Mesenteric fat pad (tissue), 1 donor: ENCODE measurements at places on chromosomes 11 and 22.
A peak's percentile ranks its signal among the peaks of the same experiment; 100 is the strongest.

GRCh38 chr11:66008468-66009101 is 3.2 kb upstream of the CST6 start:
- DNase-seq: no peak

GRCh38 chr22:50525858-50526107 is 385 bp upstream of the SCO2 start:
- DNase-seq: no peak

DNA sequence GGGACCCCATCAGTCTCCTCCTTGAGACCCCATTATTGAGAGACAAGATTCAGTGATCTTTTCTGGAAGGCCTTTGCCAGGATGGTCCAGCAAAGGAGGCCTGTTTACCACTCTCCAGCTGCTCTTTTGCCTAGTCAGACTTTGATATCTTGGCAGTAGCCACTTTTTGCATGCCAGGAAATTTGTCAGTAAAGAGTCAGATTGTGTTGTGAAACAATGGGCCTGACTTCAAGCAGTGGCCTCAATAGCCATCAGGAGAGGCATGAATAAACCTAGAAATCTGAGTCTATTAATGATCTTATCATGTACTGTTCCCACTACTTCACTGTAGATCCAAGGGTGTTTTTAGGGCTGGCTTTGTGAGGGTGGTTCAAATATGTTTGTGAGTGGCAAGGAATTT is 479.4 kb downstream of the JRKL start:
- DNase-seq: no peak

DNA sequence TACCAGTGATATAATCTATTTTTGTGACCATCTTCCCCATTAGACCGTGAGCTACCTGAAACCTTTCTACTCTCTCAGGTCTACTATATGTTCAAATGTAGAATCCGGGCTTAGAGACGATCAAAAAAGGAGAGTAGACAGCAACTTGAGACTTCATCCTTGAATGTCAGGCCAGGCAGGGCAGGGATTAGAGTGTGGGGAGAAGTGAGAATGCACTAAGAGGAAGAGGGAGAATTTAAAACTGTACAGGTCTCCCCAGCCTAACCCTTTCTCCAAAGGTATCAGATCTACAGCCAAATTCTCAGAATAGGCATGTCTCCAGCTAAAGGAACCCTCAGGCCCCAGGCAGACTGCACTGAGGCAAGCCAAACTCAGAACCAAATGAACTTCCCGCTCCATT is 935 bp downstream of the LAMTOR1 start:
- DNase-seq: no peak

DNA sequence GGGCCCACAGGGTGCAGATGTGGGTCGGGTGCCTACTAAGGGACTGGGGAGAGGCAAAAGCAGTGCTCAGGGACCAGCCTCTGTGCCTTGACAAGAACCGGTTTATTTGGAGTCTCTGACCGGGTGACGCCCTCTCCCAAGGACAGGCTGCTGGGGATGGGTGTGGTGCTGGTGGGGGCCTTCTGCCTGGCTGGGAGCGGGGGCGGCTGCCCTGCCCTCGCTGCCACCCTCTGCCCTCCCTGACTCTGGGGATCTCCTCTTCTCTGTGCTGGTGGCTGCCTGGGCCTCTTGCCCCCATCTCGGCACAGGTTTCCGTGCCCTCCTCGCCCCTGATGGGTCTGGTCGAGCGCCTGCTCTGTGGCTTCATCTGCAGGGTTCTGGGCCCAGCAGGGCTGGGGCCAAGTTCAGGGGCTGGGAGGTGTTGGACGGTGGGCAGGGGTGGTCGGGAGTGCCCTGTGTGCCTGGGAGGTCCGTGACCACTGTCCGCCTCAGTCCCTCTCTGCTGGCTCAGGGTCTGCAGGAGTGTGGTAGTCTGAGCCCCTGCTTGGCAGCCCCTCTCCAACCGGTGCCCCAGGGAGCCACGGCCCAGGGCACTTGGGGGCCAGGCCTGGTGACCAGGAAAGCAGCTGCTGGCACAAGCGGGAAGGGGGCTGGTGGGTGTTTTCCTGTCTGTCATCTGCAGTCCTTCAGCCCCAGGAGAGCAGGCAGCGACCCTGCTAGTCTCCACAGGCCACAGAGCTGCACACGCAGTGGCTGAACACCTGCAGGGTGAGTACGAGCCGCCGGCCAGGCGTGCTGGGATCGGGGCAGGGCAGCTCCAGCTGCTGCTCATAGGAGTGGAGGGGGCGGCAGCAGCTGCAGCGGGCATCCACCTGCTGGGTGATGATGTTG is 23.5 kb downstream of the MUC6 start:
- DNase-seq: no peak

- DNase-seq: peak; percentile 94
These were observed at the start of gene SYTL2 for GRCh38 chr11:85810871-85811611. Gene SYTL2 (minus strand): TSS chr11:85811141. CDS start chr11:85757725, 53,416 bp downstream.

DNA sequence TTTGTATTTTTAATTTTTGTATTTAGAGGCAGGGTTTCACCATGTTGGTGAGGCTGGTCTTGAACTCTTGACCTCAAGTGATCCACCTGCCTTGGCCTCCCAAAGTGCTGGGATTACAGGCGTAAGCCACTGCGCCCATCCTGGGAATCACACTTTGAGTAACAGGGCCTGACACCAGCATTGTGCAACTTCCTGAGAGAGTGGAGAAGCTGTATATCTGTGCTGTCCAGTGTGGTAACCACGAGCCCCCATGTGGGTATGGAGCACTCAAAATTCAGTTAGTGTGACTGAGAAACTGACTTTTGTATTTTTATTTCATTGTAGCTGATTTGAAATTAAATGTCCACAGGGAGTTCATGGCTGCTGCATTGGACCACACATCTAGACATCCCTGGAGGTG is 36.2 kb downstream of the MPPED1 start:
- no peak for DNase-seq

DNA sequence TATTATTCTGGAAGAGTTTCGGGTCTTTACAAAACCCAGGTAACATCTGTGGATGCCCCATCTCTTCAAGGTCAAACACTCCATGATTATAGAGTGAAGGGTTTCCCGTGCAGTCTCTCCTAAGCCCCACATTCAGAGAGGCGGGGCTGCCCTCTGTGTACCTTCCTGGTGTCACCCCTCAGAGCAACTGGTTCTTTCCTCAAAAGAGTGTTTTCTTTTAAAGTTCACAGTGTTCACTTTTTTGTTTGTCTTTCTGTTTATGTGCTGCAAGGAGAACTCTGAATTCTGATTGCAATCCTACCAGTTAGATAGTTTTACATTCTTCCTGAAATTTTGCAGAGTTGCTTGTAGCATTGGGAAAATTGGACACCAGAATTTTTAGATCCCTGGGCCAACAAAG is 190.2 kb downstream of the ADAMTS15 start:
- DNase-seq: no peak
